ENCODE measurements at places on chromosomes 6 and 20.

DNA sequence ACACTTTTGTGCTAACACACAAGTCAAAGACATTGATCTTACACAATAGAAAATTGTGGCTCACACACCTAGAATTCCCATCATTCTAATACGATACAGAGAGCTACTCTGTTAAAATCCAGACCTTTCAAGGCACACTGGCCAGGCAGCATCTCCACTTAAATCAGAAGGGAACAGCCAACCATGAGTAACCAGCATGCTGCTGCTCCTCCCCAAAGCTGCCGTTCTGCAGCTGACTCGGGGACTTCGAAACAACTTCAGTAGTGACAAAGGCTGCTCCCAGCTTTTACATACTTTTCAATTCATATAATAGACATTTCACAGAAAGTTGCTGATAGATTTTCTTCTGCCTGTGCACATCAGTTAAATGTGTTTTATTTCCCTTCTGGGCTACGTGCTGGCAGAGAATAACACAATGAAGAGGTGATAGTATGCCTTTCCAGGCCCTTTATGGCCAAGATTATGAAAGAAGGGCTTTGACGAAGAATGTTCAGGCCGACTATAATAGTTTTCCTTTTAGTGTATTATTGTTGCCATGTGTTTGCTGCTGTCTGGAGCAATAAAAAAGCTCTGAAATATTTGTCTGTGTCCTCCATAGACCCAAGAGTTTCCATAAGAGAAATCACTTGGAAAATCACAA, 159.0 kb downstream of the GMDS start:
- no peak for DNase-seq

GRCh38 chr20:60718743-60719480, 533.1 kb upstream of the CDH4 start:
- DNase-seq, result no peak

DNA sequence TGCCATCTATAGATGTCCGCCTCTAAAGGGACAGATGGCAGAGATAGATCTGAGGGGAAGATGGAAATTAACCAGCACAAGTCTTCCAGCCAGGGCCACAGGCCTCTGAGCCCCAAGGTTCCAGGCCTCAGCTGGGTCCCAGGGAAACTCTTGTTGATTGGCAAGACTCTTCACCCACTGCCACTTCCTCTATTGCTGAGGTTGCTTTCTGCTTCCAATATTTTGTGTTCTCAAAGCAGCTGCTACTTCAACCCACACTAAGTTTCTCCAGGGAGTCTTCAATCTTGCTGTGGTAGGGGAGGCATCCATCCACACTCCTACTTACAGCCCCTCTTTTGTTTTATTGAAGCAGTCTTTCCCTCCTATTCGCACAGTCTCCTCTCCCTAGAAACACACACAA, 36.4 kb upstream of the SASH1 start:
- no peak for DNase-seq

DNA sequence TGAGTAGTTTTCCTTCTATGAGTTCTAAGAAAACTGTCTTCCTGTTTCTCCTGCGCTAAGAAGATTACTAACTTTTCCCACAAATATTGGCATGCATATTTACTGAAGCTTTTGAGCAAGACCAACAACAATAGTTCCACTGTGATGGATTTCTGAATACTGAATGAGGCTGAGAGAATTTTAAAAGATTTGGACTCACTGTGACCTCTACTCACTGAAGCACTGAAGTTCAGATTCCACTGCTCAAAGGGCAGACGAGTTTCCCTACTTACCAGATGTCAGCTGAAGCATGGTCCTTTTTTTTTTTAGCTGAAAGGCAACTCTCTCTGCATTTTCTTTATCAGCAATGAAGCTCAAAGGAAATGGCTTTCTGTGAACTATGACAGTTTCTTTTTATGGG, 718.5 kb downstream of the RFPL4B start:
- DNase-seq, result no peak

DNA sequence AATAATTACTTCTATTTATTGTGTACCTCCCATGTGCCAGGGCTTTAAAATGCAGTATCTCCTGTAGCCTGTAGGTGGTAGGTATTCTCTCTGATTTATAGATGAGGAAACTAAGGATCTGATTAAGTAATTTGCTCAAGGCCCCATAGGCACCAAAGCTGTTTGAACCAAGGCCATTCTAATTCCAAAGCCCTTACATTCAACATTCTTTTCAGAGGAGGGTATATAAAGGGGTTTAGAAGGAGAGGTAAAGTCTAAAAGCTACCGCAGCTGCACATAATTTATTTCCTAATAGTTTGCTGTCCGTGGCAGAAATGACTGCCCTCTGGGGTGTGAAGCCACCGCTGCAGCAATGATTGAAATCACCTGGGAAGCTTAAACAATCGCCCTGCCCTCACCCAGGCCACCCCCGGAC, 95.0 kb upstream of the FAM8A1 start:
- DNase-seq, result no peak

DNA sequence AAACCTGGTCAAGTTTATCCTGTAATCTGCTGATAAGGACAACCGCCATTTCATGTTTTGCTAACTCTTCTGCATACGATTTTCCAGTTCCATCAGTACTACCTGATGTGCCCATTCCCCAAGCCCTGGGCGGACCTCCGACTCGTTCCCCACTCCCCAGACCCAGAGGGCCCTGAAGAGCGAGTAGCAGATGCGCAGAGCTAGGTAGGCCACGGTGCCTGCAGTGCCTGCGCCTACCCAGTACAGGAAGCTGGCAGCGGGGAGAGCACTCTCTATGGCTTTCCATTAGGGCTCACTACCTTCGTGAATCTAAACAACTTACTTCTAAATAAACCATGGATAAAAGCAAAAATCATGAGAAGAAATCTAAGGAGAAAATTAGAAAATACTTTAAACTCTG, 14.3 kb upstream of the ZDHHC14 start:
- DNase-seq, result no peak

- no peak for DNase-seq
Measured at GRCh38 chr6:71246596-71246995, 42.0 kb upstream of the OGFRL1 start.

- no peak for DNase-seq
Measured at GRCh38 chr20:61257611-61258010, 5.5 kb downstream of the CDH4 start.

GRCh38 chr6:116004841-116005815, 55.6 kb downstream of the FRK start:
- DNase-seq, result no peak

GRCh38 chr6:150567380-150567779, 32.3 kb upstream of the PLEKHG1 start:
- no peak for DNase-seq
